ENCODE measurements at places on chromosomes 7 and 10.
A peak's percentile ranks its signal among the peaks of the same experiment; 100 is the strongest.

DNA sequence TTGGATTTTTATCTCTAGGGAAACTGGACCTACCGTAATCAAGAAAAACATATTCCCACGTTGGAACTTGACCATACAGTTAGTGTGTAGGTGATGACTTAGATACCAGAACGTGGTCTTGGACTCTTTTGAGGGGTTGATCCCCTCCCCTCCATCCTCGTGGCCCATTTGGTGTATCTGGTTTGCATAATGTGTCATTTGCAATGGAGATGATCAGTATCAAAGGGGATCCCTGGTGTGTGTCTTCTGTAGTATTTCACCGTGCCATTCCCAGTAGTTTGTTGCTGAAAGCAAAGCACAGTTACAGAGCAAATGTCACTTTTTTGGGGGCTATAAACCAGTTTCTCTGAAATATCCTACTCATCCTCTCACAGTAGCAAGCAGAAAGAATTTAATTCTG lies 217.7 kb downstream of the TCF7L2 start:
- no peak for DNase-seq

- DNase-seq, result no peak
Observed at GRCh38 chr7:129557686-129558481, 53.6 kb upstream of the NRF1 start.

- peak; percentile 65 for DNase-seq
Observed at GRCh38 chr7:24756545-24757352, 515 bp downstream of the GSDME start.

GRCh38 chr7:47197486-47197885 lies 384.4 kb downstream of the TNS3 start:
- DNase-seq, result no peak

GRCh38 chr10:113125612-113126011 lies 175.6 kb downstream of the TCF7L2 start:
- DNase-seq, result no peak

- DNase-seq, result no peak
Observed at GRCh38 chr7:140641524-140642195, 1.0 kb upstream of the DENND2A start.

GRCh38 chr10:42984761-42985325 lies 92.0 kb upstream of the RET start:
- no peak for DNase-seq

GRCh38 chr7:2863461-2864066 lies 19.5 kb upstream of the GNA12 start:
- DNase-seq, result peak; percentile 92

DNA sequence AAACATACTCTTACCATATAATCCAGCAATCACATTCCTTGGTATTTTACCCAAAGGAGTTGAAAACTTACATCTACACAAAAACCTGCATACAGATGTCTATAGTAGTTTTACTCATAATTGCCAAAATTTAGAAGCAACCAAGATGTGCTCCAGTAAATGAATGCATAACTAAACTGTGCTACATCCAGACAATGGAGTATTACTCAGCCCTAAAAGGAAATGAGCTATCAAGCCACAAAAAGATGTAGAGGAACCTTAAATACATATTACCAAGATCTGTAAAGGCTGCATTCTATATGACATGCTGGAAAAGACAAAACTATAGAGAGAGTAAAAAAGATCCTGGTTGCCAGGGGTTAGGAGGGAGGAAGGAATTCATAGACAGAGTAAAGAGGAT lies 21.8 kb upstream of the CH25H start:
- DNase-seq, result no peak

DNA sequence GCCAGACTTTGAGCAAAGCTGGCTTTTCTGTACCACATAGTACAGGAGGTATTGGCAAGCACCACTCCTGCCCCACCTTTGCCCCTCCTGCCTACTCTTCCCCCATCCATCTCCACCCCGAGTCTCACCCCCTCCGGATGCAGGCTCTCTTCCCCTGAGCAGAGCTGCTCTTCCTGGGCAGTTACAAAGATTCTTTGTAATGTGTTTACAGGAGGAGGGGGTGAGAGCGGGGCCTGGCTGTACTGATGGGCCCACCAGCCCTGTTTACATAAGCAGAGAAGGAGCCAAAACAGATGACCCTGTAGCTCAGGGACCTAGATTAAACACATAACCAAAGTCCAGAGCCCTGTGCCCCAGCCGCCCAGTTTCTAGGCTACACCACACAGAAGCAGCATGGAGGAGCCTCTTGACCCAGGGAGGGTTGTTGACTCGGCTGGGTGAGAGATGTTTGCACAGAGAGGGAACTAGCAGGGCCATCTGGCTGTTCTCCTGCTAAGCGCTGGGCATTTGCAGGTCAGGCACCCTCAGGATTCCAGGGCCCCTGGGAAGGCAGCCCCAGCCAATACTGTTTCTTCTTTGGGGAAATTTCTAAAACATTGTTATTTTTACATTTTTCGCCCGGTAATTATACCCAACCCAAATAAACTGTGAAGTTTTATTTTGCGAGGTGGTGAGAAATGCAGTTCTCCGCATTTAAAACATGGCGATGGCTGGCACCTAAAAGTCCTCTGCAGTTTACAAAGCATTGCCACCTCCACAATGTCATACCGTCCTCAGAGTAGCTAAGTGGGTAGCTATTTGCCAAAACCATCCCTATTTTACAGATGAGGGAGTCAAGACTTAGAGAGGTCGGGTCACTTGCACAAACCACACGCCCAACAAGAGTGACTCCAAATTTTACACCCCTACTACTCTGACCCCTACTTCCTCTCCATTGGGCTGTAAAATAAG lies 11.4 kb upstream of the ZKSCAN1 start:
- DNase-seq, result no peak

- DNase-seq, result no peak
Observed at GRCh38 chr7:100506356-100506923, 22.7 kb downstream of the NYAP1 start.

- DNase-seq, result no peak
Observed at GRCh38 chr10:67005981-67006380, 80.1 kb downstream of the LRRTM3 start.

DNA sequence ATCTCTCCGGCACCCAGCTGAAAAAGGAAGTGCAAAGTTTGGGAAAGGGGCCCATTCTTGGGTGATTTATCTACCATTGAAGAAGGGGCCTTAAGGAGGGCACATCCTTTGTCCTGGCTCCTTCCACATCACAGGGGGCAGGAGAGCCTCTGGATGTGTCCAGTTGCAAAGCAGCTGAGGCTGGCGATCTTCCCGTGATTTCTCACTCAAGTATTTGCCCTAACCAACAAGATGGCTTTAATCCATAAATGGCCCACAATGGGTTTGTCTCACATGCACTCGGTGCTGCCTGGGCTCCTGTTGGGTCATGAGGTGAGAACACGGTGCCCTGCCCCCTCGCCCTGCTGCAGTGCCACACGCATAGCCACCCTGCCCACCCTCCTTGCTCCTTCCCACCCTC lies 14.2 kb upstream of the FRMPD2 start:
- no peak for DNase-seq

GRCh38 chr7:2209961-2210323 lies 22.8 kb downstream of the MAD1L1 start:
- no peak for DNase-seq

- no peak for DNase-seq
Observed at GRCh38 chr7:25522727-25523126, 294.4 kb upstream of the NPVF start.
